ENCODE measurements at places on chromosomes 7 and 10. TPM values are rescaled to one million over a fixed set of nuclear protein-coding genes. Genes with fewer than 3 reads are reported as not detected.

Gene AASS
- total RNA-seq = not detected

Gene SH2D4B
- not detected for total RNA-seq

Gene TCTN3
- 47.0 TPM for total RNA-seq

Gene MOGAT3
- not detected for total RNA-seq

Gene OPN4
- not detected for total RNA-seq

Gene ELN
- 0.10 TPM for total RNA-seq

Gene CALN1
- total RNA-seq = not detected

Gene RASA4
- total RNA-seq = 2.6 TPM

Gene CNPY1
- not detected for total RNA-seq

Gene NODAL
- not detected for total RNA-seq

Gene PKD2L1
- 0.15 TPM for total RNA-seq

Gene EPHA1
- total RNA-seq = not detected

Gene KNDC1
- total RNA-seq = 3.2 TPM

Gene C7orf33
- total RNA-seq = not detected

Gene CLIP2
- 15.4 TPM for total RNA-seq

Gene WNT8B
- 0.07 TPM for total RNA-seq

Gene CLCN1
- 0.06 TPM for total RNA-seq

Gene NPTX2
- not detected for total RNA-seq

Gene GRID2IP
- total RNA-seq = not detected

Gene PILRA
- total RNA-seq = 3.4 TPM

Gene SPDYE16
- total RNA-seq = not detected

Gene SORBS1
- 0.48 TPM for total RNA-seq

Gene MACROH2A2
- total RNA-seq = 24.8 TPM

Gene STOX1
- total RNA-seq = 0.79 TPM

Gene LEP
- not detected for total RNA-seq

Gene SUN3
- not detected for total RNA-seq

Gene LDB3
- total RNA-seq = 0.04 TPM

Gene FGFR2
- total RNA-seq = 0.45 TPM

Gene HTR5A
- not detected for total RNA-seq

Gene ALKBH4
- 11.1 TPM for total RNA-seq

Gene ATG9B
- 0.14 TPM for total RNA-seq

Gene ADK
- total RNA-seq = 38.3 TPM

Gene TMEM248
- 87.7 TPM for total RNA-seq

Gene GPR26
- total RNA-seq = not detected

Gene MPP7
- 0.15 TPM for total RNA-seq

Gene FAM25A
- total RNA-seq = not detected

Gene OR2A7
- total RNA-seq = not detected

Gene VSTM2A
- not detected for total RNA-seq

Gene PNLIP
- not detected for total RNA-seq

All from A549 treated with DMSO at 1 μM for 4 hours (cell line).